AG20443 (cell line): ENCODE measurements at places on chromosomes 5 and 9.

DNA sequence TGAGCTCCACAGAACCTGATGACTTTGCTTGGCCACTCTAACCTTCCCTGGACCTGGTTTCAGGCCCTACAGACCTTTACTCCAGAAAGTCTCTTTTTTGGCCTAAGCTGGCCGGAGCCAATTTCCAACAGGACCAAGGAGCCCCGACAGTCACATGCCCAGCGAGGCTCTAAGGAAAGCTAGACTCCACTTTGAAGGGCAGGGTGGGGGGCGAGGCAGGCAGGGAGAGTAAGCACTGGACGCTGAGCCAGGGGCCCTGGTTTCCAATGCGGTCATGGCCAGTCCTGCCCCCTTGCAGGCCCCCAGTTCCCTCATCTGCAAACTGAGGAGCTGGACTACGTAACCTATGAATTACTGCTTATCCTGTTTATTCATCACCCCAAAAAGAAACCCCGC lies 65.2 kb downstream of the ADAMTS2 start:
- no peak for DNase-seq

GRCh38 chr9:72041775-72042194 lies 18.6 kb downstream of the C9orf57 start:
- peak; percentile 63 for DNase-seq

DNA sequence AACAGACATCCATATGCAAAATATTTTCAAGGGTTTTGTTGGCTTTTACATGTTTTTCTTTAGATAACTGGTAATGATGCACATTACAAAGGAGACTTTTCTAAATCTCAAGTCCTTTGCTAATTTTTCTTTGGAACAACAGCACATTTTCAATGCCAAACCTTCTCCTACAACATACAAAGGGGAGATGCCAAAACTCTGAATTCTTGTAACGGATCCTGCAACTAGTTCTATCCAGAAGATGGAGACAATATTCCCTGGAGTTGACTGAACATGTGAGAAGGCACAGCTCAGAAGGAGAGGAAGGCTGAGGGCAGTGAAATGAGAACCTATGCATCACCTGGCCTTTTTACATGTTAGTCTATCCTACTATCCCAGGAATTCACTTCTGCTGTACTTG lies 21.0 kb downstream of the DNAJA1 start:
- DNase-seq, result no peak

GRCh38 chr9:106775960-106776359 lies 87.0 kb upstream of the ZNF462 start:
- no peak for DNase-seq

DNA sequence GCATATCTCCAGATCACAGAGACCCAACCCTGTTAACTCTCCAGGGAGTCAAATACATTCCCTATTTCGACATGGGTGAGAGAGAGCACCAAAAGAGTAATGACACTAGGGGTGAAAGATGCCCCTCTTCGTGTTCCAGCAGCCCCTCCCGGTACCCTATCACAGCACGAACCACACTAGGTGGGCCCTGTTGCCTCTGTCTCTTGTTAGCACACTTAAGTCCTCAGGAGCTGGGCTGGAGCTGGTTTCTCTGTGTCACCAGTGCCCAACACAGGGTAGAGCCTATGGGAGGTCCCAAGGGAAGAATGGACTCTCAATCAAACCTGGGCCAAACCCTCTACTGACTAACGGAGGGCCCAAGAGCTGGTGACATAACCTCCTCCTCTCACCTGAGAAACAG lies 1.2 kb downstream of the CDK20 start:
- DNase-seq, result no peak

GRCh38 chr9:33124751-33125381 lies 42.3 kb downstream of the B4GALT1 start:
- no peak for DNase-seq

DNA sequence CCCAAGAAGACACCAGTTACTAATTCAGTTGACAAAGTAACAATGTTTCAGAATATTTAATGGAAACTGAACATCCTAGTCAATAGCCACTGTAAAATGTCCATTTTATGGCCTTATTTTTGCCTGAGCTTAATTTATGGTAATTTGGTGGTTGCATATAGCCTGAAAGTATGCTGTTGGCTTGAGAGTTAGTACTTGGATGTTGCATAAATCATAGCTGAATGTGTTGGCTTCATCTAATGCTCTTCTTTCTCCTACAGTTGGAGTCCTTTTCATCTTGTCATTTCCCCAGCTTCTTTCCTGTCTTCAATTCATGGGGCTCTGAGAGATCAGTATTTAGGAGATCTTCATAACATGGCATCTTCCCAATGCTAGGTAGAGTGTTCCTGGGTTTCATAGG lies 164.6 kb downstream of the MAT2B start:
- no peak for DNase-seq

DNA sequence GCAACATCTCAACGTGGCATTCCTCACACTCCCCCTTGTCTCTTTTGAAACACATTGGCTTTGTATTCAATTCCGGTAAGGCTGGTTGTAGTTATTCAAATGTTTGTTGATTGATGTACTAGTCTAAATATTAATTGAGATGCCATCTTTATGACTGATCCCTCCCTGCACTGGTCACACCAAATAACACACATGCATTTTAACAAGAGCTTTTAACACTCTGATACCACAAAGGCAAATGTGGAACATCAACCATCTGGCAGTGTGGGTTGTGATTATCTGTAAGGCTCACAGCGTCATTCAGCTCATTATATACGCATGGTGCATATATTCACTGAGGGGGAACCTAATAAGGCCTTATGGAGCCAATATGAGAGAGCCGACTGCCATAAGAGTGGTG lies 305.0 kb downstream of the TENT4A start:
- no peak for DNase-seq

- DNase-seq, result no peak
Measured at GRCh38 chr9:94642501-94642900, 3.2 kb upstream of the FBP1 start.

- no peak for DNase-seq
Measured at GRCh38 chr5:165272436-165272835, 1767.0 kb downstream of the MAT2B start.

DNA sequence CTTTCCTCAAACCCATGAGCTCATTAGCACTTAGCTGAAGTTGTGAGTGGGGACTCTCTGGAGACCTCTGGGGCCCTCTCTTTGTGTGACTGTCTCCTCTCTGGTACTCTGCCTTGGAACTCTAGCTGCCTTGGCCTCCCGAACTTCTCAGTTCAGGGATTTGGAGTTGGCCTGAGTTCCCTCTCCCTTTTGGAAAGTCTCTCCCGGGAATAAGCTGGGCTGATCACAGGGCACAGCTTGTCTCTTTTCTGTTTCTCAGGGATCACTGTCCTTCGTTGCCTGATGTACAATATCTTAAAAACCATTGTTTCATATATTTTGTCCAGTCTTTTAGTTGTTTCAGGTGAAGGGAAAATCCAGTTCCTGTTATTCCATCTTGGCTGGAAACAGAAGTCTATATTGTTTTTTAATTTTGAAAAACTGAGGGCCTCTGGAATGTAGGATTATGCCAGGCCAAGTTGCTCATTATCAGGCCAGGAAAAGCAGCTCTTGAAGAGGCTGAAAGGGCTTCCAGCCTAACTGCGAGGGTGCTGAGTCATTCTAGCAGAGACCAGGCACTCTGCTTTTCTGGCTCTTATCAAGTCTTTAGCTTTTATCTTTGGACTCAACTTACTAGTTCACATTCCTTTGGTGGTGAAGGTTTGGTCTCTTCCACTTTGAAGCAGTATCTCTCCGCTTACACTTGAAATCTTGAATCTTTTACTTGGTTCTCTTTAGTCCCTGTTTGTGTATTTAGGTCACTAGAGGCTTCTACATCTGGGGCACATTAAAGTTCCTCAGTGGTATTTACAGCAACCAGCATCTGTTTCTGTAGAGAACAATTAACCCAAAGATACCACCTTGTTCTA lies 8.4 kb upstream of the RGS3 start:
- DNase-seq, result peak; percentile 82

- no peak for DNase-seq
Measured at GRCh38 chr9:78396087-78396486, 99.2 kb downstream of the PSAT1 start.

- DNase-seq, result no peak
Measured at GRCh38 chr5:44663991-44664710, 144.6 kb upstream of the MRPS30 start.

DNA sequence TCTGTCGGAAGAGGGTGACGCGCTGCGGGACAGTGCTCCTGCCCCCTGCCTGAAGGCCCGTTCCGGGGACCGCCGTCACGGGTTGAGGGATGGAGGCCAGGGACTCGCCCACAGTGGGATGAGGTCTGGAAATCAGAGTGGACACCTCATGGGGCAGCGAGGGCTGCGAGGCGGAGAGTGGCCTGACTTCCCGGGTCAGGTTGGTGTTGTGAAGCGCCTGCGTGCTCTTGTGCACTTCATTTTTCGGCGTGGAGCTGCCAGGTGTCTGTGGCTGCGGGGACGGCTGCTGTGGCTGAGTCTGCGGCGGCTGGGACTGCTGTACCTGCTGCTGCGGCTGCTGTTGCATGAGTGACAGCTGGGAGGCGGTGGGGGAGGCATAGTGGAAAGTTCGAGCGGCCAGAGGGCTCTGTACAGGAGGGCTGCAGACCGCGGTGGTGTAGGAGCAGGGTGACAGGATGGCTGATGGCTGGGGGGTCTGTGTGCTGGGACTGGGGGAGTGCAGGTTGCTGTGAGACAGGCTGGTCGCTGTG lies 434.1 kb downstream of the HCN1 start:
- DNase-seq, result no peak
